Upper lobe of right lung (tissue), 1 donor: ENCODE measurements at places on chromosomes 7 and 10.
A peak's percentile ranks its signal among the peaks of the same experiment; 100 is the strongest.

- no peak for DNase-seq
These were observed 67.8 kb downstream of the ABI1 start for GRCh38 chr10:26792758-26793495.

DNA sequence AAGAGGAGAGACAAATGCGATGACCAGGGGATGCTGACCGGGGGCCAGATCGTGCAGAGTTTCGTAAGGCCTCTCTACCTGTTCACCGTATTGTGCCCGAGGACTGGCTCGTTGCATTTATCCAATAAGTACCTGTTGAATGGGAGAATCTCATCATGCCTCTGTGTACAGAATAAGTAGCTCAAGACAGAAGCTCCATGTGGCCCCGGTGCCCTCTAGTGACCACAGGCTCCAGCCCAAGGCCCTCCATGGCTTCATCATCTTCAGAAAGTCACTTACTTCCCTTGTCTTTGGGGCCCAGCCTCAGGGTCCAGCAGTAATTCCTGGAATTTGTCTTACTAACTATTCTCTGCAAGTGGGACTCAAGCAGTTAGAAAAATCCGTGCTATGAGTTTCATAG, 151.0 kb downstream of the CHN2 start:
- peak; percentile 68 for DNase-seq

- no peak for DNase-seq
These were observed 105.8 kb downstream of the SEMA3A start for GRCh38 chr7:84088802-84089201.

GRCh38 chr10:70320751-70321150, 36.9 kb upstream of the NPFFR1 start:
- no peak for DNase-seq

GRCh38 chr7:142739923-142740492, 9.3 kb upstream of the PRSS1 start:
- DNase-seq, result no peak

- DNase-seq, result no peak
These were observed 31.8 kb upstream of the HTR5A start for GRCh38 chr7:155038335-155038734.

- DNase-seq, result peak; percentile 70
These were observed 704 bp upstream of the ERLIN1 start for GRCh38 chr10:100186253-100187212.

DNA sequence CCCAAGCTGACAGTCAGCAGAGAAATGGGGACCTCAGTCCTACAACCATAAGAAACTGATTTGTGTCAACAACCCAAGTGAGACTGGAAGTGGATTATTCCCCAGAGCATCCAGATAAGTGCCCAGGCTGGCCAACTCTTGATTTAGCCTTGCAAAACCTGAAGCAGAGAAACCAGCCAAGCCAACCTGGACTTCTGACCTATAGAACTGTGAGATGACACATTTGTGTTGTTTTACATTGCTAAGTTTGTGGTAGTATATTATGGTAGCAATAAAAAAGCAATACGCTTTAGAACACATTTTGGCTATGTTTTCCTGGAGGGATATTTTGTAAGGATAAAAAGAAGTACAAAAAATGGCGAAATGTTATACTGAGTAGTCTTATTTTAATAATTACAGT, 19.7 kb upstream of the CCDC6 start:
- no peak for DNase-seq

- peak; percentile 81 for DNase-seq
These were observed 71.1 kb upstream of the CFAP46 start for GRCh38 chr10:133013463-133013862.
